ENCODE measurements at places on chromosomes 7 and 10. TPM values are rescaled to one million over a fixed set of nuclear protein-coding genes. Genes with fewer than 3 reads are reported as not detected.

DNA sequence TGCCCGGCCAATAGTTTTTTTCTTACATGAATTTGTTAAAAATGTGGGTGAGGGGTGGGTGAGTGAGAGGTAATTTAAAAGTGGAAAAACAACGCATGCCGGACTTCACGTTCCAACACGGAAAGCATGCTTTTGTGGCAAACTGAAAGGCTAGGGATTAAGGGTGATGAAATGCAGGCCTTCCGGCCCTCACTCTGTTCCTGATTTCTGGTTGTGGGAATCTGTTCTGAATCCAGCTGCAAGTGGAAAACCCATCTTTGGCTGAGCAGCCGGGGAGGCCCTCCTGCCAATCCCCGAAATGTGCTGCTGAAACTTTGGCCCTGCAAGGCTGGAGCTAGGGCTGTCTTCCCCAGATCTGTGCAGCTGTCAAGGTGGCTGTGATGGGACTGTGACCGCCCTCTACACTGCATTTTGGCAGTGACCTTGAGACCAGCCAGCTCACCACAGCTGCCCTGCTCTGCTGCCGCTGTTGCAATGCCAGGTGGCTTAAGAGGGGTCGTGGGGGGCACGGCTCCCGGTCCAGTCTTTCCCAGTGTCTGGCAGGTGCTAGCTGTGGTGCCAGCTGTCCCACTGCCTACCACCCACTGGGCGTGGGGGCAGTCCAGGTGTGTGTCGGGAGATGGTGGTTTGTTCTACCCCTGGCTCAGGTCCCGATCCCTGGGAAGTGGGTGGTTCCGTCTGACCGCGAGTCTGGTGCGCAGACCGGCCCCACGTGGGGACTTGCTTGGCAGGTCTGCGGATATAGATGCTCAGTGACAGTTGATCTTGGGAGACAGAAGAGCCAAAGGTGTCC is 39.0 kb downstream of the TET1 start:
- DNase-seq: peak; percentile 55

GRCh38 chr7:573933-574381 is 54.3 kb upstream of the PDGFA start:
- peak; percentile 57 for DNase-seq

- no peak for DNase-seq
Observed at GRCh38 chr7:30181736-30182522, 47.1 kb downstream of the MTURN start.

- peak; percentile 77 for DNase-seq
Observed at GRCh38 chr7:1103009-1103788, 15.3 kb downstream of the GPER1 start.

DNA sequence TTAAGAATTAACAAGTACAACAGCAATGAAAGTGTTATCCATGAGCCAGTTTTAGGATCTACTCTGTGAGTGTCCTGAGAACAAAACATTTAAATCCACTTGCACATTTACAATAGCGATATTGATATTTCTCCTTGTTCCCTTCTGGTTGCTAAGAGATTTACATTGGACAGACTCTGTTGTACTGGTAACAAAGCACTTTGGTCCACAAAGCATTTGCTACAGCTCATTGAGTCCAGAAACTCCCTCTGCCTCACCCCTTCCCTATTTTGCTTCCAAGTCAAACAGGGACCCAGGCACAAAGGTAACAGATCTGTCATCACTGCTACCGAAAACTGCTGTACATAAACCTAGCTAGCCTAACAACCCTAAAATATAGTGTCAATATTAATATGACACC is 2.1 kb downstream of the ANK3 start:
- DNase-seq: peak; percentile 72

DNA sequence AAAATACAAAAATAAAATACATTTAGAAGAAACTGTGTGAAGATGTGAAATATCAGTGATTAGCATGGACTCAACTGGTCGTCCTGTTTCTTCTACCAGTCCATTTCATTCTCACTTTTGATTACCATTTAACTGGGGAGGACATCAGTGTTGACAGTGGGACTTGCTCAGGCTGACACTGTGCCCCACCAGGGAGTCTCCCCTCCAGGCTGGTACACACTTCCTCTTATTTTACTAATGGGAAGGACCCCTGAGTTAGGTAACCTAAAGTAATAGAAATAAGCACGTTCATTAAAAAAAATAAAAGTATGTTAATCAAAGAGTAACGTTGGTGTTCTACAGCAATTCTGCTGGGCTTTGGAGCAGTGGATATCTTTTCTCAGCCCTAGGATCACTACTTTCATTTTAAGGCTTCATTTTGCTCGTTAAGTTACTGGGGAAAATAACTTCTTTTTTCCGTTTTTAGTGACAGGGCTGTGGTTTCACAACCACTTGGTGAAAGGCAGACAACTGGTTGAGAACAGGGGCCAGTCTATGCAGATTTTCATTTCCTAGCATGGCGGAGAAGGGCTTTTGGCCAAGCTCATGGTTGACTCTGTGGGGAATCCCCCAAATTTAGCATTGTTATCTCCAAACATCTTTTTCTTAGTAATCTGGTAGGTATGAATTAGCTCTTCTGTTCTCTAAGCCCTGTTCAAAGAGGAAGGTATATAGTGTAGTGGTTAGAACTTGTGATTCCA is 2.1 kb downstream of the SNX10 start:
- DNase-seq: no peak

DNA sequence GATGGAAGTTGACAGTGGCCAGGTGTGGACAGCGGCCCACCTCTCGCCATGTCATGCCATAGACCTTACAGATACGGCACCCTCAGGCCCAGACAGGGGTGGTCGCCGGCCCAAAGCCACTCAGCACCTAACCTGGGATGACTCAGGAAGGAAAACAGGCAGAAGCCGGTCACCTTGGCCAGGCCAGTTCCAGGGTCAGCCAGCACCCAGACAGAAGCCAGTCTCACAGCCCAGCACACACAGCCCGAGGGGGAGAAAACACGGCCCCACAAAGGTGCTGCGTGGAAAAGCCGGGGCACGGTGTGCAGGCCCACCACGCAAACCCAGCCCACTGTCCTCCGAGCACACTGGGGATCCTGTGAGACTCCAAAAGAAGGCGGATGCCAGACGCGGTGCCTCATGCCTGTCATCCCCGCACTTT is 95.2 kb upstream of the DNAAF5 start:
- DNase-seq: no peak

GRCh38 chr10:110794808-110795207 is 76.9 kb upstream of the PDCD4 start:
- peak; percentile 65 for DNase-seq

DNA sequence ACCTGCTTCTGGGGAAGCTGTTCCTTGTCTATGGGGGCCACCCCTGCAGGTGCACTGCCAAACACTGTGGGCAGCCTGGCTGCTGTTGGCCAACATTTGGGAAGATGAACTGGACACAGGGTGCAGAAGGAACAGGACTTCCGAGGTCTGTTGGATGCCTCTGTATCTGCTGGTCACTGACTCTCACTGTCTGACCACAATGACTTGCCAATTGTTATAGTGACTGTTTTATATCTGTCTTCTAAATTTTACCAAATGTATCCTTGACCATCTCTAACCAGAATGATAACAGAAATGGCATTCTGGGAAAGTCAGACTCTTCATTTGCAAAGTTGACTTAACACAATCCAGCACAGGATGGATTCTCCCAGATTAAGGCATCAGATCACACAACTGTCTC is 214.0 kb upstream of the PRSS58 start:
- DNase-seq: no peak

DNA sequence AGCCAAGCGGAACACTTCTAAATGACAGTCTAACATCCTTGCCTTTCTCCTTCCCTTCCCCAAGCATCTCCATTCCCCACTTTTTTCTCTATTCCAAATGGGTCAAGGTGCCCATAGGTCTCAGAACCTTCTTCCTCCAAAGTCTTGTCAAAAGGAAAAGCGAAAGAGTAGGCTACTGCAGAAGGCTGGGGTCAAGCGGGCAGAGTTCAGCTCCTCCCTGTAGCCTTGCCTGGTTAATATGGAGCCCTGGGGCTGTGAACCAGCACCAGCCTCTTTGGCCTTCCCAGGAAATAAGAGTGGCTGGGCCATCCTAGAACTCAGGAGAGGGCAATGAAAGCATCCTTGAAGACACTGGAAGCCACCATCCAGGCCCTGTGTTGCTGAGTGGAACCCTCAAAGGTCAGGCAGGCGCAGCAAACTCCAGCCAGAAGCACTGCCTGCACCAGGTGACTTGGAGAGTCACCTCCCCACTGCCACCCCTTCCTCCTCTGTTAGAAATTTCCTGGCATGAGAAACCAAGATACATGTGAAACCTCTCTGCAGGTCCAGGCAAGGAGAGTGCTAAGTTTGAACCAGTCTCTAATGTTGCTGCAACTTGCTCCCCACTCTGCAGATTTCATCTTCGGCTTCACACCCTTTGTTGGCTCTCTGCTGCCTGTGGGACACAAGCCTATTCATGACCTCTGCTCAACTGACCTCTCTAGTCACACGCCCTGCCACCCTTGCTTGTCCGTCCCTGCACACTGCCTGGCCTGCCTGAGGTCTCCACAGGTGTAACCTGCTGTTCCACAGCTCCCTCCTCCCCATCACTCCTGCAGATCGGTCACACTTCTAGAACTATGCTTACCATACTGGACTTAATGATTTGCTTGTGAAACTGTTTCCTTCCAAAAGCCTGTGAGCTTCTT is 74.9 kb downstream of the SH3PXD2A start:
- DNase-seq: no peak

DNA sequence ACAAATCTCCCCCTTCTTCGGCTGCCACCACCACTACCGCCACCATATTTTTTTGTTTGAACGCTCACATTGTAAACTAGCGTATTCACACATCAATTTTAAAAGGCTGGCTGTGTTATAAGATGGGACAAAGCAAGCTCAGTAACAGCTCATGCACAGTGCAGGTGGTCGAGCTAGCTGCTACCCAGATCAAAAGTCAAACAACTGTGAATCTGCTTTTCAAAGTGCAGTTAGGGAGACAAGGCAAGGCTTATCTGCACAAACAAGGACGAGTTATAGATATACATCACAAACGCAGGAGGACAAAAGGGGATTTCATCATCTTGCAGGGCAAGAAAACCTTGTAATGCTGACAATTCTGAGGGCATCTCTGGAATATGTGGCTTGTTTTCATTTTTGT is 231.6 kb downstream of the VTI1A start:
- no peak for DNase-seq

DNA sequence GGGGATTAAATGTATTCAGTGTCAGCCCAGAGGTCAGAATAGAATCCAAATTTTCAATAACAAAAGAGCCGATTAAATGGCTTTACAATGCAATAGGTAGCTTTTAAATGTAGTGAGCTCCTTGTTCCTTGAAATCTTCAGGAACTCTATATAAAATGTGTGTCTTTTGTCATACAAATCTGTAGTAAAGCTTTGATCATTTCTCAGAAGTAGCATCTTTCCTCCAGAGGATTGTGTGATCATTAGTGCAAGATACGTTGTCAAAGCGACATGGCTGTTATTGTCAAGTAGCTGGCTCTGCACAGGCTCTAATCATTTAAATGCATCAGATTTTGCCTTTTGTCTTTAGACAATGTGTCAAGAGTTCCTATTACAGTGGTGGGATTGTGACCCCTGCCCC is 116.1 kb upstream of the NAMPT start:
- DNase-seq: no peak

GRCh38 chr7:42027521-42027920 is 209.5 kb downstream of the GLI3 start:
- no peak for DNase-seq

DNA sequence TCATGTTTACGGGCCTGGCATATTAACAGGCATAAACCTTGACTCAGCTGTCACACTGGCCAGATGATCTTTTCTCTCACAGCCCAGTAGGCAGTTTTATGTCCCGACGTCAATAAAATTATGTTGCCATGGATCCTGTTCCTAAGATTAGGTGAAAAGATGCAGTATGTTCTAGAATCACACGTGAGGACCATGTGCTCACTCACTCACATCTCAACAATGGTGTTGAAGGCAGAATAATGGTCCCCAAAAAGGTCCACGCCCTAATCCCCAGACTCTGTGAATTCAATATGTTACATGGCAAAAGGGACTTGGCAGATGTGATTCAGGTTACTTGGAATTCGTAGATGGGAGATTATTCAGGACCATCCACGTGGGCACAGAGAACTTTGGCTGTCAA is 3.5 kb downstream of the DOCK1 start:
- no peak for DNase-seq

GRCh38 chr10:87865241-87865881 is 1.9 kb downstream of the PTEN start:
- DNase-seq: no peak

DNA sequence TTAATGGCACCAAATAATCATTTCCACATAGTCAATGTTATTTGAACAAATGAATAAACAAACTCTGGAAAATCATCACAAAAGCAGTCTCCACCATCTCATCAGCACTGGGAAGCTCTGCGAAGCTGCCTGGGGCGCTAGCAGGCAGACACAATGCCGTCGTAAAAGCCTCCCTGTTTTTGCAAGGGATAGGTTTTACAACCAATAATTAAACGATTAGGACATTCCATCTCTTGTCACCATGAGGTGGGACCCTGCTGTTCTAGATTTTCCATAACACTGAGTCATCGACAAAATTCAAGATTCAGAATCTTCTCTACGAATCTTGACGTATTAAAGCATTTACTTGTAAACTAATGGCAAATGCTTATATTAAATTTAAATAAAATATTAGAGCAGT is 172.8 kb upstream of the AKR1E2 start:
- DNase-seq: no peak

- no peak for DNase-seq
Observed at GRCh38 chr7:143041346-143041745, 10.8 kb upstream of the OR6V1 start.

GRCh38 chr7:139618482-139619366 is 95.2 kb downstream of the CLEC2L start:
- DNase-seq: peak; percentile 58

DNA sequence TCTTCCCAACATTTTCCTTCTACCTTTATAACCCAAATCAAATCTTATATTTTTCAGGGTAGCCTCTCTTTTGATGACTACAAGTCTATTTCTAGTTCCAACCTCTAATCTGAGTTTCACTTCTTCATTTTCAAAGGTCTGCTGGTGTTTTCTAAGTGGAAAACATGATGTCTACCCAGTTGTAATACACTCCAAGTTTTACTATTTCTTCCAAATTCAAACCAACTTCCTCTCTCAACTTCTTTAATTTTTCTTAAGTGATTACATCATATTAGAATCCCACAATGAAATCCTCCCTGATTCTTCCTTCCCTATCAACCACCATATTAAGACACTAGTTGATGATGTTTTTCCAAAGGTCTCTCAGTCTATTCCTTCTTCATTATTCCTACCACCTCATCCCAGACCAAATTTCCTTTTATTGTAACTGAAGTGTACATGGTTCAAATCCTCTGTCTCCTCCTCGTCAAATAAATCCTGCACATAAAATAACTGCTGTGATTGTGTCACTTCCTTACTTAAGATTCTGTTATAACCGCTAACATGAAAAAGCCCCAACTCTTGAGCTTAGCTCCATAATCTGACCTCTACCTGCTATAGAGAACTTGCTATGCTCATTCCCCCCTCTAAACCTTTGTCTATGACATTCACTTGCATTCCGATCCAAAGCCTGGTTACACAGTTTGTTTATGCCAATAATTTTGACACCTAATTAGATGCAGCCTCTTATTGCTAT is 12.7 kb downstream of the TAS2R38 start:
- DNase-seq: no peak

- no peak for DNase-seq
Observed at GRCh38 chr10:19316204-19316870, 267.7 kb downstream of the MALRD1 start.

Gene PCLO
- total RNA-seq: 5.8 TPM

Gene CPXM2
- total RNA-seq: 12.8 TPM

Gene AGR3
- not detected for total RNA-seq

Gene ZNF775
- total RNA-seq: not detected

Gene ABCB1
- total RNA-seq: 4.9 TPM

Gene ARHGEF5
- total RNA-seq: 14.3 TPM

Gene SPDYE8
- total RNA-seq: 0.18 TPM

Gene OPALIN
- not detected for total RNA-seq

Gene LRIT1
- not detected for total RNA-seq

Data from stomach (tissue), 19 donors.